ENCODE measurements at places on chromosomes 6 and 20.
A peak's percentile ranks its signal among the peaks of the same experiment; 100 is the strongest.

- peak; percentile 58 for DNase-seq
Observed at GRCh38 chr6:111113336-111114086, 26.2 kb downstream of the SLC16A10 start.

DNA sequence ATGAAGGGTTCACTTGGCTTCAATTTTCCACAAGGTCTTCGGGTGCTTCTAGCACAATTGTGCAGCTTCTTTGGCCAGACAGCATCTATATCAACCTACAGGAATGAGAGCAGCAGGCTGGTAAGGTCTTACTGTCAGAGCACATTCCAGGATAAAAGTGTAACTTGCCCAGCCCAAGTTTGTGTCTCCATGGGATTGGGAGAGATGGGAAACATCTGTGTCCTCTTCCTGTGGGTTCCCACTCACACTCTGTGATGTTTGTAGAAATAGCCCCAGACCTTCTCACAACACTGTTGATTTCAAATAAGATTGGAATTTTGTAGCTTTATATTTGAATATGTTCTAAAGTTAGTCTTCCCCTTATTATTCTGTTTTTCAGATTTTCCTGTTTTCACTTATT is 83.4 kb upstream of the RGS17 start:
- DNase-seq: no peak

DNA sequence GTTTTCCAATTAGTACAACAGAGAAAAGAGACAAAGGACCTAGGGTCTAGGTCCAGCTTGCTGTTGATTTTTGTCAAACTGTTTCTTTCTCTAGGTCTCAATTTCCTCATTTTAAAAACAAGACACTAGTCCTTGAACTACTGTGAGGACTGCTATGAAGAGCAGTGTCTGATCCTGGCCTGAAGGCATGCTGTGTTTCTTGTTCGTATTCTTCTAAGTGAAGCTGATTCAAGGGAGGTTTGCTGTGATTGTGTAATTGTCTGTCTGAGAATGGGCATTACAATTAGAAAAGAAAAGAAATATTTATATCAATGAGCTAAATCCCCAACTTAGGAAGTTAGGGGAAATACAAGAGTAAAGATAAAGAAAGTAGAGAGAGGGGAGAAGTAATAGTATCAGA is 228.2 kb upstream of the SUPT3H start:
- DNase-seq: no peak

GRCh38 chr20:25077610-25078169 is 4.3 kb downstream of the VSX1 start:
- peak; percentile 59 for DNase-seq

- DNase-seq: no peak
Observed at GRCh38 chr6:76694795-76695194, 622.3 kb upstream of the IMPG1 start.

DNA sequence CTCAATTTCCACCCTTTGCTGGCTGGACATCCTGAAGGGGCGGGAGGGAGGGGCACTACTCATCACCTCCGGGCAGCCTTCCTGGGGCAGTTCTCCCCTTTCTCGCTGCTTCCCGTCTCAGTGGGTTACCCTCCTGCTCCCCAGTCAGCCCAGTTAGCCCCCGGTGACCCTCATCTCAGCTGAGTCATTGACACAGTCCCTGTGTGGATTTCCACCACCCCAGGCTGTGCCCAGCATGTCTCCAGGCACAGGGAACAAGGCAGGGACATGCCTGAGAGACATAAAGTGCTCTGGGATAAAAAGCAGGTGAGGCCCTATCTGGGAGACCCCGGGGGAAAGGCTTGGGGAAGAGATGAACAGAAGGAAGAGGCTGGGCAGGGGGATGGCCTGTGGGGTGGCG is 29.9 kb upstream of the HMGA1 start:
- DNase-seq: no peak

DNA sequence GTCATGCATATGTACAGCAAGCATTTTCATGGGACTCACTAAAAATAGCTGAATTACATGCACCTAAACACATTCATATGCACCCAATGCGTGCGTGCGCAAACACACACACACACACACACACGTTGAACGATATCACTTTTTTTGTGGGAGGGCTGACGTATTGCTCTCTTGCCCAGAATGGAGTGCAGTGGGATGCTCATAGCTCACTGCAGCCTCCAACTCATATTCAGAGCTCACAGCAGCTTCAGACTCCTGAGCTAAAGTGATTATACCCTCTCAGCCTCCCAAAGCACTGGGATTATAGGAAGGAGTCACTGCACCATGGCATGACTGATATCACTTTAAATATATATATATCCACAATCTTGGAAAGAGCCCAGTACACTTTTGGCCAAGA is 620.4 kb upstream of the MANEA start:
- DNase-seq: no peak

- DNase-seq: no peak
Observed at GRCh38 chr20:54620611-54621010, 145.2 kb downstream of the DOK5 start.

DNA sequence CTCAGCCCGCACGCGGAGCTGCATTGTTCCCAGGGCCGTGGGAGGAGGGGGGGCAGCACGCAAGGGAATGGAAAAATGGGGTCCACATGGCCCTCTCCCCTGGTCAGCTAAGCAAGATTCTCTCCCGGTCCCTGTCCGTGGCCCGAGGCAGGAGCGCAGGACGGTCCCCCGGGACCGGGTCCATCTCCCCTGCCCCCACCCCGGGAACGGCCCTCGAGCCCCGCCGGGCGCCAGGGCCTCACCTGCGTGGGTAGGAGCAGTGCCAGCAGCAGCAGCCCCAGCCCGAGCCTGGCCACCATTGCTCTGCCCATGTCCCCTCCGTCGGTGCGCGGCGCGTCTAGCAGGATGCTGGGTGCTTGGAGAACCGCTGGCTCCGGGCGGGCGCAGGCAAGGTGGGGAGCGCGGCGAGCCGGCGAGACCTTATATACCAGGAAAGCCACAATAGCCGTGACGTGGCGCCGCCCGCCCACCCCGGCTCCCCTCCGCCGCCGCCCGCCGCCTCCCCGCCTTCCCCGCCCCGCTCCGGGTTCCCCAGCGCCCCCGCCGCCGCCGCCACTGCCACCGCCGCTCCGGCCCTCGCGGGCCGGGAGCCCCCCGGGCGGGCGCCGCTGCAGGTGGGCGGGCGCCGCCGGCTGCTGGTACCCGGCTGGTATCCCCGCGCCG is at the start of gene CD24:
Gene CD24 (minus strand): TSS at position 394 of the 663 bp plus-strand sequence. CDS start 83 bp downstream, at position 311.
- DNase-seq: no peak

DNA sequence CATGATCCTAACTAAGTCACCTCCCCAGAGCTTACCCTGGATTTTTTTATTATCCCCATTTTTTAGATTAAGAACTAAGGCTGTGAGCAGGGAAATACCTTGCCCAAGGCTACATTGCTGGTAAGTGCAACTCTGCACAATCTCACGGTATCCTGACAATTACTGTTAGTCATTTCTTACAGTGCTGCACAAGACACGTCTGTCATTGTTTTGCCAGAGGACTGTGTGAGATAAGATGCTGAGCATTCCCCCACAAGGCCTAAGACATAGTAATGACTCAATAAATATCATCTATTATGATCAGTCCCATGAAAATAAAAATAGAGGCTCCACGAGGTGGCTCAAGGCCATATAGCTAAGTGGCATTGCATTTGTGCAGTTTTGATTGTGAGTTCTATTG is 21.0 kb downstream of the PFDN4 start:
- DNase-seq: peak; percentile 56

- DNase-seq: peak; percentile 16
Observed at GRCh38 chr6:77397561-77397960, 65.7 kb downstream of the HTR1B start.

GRCh38 chr20:33291830-33292355 is 8.9 kb downstream of the BPIFB1 start:
- peak; percentile 36 for DNase-seq

DNA sequence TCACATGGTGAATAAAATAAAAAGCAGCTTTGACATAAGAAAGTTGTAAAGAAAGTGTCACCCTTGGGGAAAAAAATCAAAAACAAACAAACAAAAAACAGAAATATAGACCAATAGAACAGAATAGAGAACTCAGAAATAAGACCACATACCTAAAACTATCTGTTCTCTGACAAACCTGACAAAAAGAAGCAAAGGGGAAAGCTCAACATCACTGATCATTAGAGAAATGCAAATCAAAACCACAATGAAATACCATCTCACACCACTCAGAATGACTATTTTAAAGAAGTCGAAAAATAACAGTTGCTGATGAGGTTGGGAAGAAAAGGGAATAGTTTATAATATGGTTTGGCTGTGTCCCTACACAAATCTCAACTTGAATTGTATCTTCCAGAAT is 159.1 kb downstream of the TINAG start:
- no peak for DNase-seq

DNA sequence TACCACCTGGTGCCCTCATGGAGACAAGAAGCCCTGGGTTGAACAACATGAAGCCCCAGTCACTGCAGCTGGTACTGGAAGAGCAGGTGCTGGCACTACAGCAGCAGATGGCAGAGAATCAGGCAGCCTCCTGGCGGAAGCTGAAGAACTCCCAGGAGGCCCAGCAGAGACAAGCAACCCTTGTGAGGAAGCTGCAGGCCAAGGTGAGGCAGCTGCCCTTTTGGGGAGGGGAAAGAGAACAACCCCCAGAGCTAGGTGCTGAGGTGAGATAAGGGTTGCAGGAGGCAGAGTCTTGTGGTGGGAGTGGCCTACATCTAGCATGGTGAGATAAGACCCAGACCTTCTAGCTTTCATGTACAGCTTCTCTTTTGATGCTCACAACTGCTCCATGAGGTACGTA is 7.0 kb downstream of the CEP250 start:
- no peak for DNase-seq

DNA sequence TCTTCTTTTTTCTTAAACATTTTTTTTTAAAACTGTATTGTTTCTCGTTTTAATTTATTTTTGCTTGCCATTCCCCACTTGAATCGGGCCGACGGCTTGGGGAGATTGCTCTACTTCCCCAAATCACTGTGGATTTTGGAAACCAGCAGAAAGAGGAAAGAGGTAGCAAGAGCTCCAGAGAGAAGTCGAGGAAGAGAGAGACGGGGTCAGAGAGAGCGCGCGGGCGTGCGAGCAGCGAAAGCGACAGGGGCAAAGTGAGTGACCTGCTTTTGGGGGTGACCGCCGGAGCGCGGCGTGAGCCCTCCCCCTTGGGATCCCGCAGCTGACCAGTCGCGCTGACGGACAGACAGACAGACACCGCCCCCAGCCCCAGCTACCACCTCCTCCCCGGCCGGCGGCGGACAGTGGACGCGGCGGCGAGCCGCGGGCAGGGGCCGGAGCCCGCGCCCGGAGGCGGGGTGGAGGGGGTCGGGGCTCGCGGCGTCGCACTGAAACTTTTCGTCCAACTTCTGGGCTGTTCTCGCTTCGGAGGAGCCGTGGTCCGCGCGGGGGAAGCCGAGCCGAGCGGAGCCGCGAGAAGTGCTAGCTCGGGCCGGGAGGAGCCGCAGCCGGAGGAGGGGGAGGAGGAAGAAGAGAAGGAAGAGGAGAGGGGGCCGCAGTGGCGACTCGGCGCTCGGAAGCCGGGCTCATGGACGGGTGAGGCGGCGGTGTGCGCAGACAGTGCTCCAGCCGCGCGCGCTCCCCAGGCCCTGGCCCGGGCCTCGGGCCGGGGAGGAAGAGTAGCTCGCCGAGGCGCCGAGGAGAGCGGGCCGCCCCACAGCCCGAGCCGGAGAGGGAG is 580 bp downstream of the VEGFA start:
- peak; percentile 77 for DNase-seq

DNA sequence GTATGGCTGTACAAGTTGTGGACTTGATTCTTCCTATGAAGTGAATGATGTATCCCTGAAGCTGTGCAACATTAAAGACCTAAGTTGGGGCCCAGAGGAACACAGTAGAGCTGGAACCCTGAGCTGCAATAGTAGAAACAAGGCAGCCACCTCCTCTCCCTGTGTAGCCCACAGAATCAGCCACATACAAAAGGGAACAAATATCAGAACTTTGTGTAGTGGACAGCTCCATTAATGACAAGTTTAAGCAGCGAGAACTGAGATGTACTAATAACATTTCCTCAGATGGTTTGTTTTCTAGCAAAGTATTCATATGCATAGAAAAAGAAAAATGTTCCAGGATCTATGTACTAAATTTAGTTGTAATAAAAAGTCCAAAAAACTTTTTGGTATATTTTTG is 19.2 kb downstream of the PHACTR1 start:
- DNase-seq: no peak

DNA sequence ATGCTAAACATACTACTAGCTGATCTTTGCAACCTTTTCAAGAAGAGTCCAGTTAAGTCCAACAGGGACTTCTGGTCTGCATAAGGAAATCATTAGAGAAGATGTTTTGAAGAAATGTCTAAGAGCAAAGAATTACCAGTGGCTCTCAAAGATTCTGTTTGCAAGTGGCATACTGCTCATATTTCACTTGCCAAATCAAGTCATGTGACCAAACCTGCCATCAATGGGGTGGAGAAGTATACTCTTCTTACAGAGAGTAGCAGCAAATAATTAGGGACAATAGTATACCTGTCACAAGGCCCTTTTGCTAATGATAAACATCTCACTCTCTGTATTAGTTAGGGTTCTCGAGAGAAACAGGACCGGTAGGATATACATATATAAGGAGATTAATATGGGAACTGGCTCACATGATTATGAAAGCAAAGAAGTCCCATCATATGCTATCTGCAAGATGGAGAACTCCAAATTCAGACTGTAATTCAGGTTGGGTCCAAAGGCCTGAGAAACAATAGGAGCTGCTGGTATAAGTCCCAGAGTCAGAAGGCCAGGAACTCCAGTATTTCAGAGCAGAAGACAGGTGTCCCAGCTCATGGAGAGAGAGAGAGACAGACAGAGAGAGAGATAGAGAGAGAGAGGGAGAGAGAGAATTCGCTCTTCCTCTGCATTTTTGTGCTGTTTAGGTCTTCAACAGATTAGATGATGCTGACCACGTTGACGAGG is 111.5 kb downstream of the LCA5 start:
- no peak for DNase-seq

- no peak for DNase-seq
Observed at GRCh38 chr6:155578251-155578650, 122.6 kb upstream of the NOX3 start.

- DNase-seq: no peak
Observed at GRCh38 chr20:57821935-57822334, 112.1 kb upstream of the PMEPA1 start.

- peak; percentile 93 for DNase-seq
Observed at GRCh38 chr6:90194371-90194841, 102.2 kb downstream of the BACH2 start.

GRCh38 chr20:23246717-23247664 is 103.6 kb upstream of the NXT1 start:
- DNase-seq: no peak

GRCh38 chr6:93423542-93423941 is 4.2 kb upstream of the EPHA7 start:
- DNase-seq: peak; percentile 20

DNA sequence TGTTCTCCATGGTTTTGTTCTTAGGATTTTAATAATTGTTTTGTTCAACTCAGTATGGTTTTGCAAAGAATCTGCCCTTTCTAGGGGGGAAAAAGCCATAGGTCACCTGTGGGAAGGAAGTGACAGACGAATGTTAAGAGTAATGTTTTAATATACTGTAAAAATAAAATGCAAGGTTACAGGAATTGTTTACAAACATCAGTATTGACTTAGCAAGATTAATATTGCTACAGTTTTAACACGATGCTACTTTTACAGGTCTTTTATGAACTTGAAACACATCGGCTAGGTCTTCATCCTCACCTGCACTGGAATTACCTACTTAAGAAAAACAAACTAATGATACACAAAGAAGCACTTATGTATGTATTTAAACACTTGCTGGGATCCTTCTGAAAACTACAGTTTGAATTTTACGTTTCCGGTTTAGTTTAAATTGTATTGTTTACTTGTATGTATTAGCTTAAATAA is 1.7 kb upstream of the NKX2-4 start:
- DNase-seq: no peak

GRCh38 chr6:16168121-16168520 is 39.2 kb downstream of the MYLIP start:
- no peak for DNase-seq

GRCh38 chr6:134397676-134398075 is 79.8 kb upstream of the SGK1 start:
- no peak for DNase-seq
